ENCODE measurements at places on chromosomes 7 and 10.

GRCh38 chr7:8627325-8627724 lies 193.9 kb downstream of the NXPH1 start:
- DNase-seq, result no peak

GRCh38 chr7:113371416-113372043 lies 253.2 kb upstream of the SMIM30 start:
- DNase-seq, result no peak

GRCh38 chr10:22326145-22326702 lies 5.3 kb downstream of the BMI1 start:
- DNase-seq, result no peak

DNA sequence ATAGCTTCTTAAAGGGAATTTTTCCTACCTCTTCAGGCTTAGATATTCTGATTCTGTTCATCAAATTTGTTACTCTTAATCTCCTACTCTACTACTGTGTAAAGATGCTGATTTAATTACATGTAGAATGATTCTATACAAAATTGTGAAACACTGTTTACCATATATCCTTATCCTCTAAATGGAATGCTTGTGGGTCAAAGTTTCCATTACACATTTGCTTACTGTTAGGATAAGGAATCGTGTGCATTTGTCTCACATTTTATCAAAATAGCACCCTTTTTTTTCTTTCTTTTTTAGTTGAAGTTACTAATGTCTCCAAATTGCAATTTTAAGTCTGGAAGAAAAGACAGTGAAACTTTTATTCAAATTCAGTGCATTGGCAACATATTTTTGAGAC lies 65.3 kb downstream of the TFEC start:
- DNase-seq, result no peak

DNA sequence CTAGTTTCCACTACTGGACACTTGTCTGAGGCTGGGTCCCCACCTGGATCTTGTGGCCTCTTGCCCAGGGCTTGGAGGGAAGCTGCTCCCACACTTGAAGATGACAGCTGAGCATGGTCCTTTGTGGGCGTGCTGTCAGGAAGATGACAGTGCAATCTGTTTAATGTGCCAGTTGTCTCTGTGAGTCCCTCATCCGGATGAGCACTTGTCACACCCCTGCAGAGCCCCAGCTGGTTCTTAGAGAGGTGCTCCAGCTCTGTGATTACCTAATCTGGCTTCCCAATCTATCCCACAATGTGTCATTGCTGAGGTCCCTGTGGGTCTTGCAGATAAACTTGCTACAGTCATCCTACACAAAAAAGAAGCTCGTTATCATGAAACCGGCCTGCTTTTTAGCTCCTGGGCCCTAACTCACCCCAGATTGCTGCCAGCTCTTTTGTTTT lies 34.8 kb upstream of the CCSER2 start:
- peak; percentile 62 for DNase-seq

- no peak for DNase-seq
Observed at GRCh38 chr10:96972264-96972663, 140.2 kb downstream of the LCOR start.

GRCh38 chr7:148865283-148865682 lies 18.8 kb downstream of the EZH2 start:
- DNase-seq, result no peak

GRCh38 chr10:78973901-78974616 lies 94.7 kb upstream of the ZMIZ1 start:
- peak; percentile 36 for DNase-seq

DNA sequence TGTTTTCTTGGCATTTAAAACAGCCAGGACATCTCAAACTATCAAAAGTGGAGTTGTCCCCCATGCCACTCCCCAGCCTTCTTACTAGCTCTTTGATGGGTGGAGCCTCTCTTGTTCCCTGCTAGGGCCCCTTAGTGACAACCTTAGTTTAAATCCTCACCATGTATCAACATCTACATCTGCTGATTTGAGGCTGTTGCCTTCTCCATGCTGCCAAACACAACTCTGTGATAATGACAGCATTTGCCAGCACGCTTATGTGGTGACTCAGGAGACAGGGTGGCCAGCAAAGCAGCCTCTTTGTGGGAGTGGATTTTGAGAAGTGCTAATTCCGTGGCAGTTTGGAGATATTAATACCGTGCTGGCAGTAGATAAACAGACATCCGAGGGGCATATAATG lies 145.4 kb downstream of the LRRC4 start:
- DNase-seq, result no peak

GRCh38 chr10:77501846-77502261 lies 135.8 kb downstream of the KCNMA1 start:
- no peak for DNase-seq

GRCh38 chr10:109904397-109904796 lies 18.9 kb downstream of the XPNPEP1 start:
- DNase-seq, result no peak

DNA sequence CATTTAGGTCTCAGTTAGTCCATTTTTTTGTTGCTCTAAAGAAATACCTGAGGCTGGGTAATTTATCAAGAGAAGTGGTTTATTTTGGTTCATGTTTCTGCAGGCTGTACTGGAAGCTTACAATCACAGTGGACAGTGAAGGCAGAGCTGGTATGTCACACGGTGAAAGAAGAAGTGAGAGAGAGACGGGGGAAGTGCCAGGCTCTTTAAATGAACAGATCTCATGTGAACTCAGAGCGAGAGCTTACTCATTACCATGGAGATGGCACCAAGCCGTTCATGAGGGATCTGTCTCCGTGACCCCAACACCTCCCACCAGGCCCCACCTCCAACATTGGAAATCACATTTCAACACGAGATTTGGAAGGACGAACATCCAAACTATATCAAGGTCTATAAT lies 18.9 kb upstream of the PNLIPRP3 start:
- DNase-seq, result no peak

DNA sequence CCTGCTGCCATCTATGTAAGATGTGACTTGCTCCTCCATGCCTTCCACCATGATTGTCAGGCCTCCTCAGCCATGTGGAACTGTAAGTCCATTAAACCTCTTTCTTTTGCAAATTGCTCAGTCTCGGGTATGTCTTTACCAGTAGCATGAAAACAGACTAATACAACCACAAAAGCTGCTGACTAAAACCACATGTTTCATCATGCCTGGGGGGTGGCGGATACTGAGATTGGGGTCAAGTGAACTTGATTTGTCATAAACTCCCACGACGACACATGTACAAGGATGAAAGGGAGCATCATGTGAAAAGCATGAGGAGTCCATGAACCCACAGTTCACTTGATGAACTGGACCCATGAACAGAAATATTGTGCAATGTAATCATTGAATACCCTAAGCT lies 134.9 kb upstream of the ANK3 start:
- peak; percentile 32 for DNase-seq

DNA sequence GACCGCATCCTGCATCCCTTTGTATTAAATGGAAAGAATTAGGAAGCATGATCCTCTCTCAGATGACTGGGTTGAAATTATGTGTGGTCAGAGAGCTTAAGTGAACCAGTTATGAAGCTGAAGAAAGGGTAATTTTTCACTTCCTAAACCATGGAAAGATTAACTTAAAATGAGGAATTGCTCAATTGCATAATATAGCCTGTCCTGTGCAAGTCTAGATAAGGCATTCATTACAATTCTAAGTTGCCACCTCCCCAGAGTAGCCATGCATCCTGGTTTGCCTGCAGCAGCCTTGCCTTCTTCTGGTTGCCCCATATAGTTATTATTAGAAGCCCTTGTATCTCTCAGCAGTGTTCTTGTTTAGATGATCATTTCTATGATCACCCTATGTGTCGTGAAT lies 45.3 kb downstream of the STARD3NL start:
- no peak for DNase-seq

DNA sequence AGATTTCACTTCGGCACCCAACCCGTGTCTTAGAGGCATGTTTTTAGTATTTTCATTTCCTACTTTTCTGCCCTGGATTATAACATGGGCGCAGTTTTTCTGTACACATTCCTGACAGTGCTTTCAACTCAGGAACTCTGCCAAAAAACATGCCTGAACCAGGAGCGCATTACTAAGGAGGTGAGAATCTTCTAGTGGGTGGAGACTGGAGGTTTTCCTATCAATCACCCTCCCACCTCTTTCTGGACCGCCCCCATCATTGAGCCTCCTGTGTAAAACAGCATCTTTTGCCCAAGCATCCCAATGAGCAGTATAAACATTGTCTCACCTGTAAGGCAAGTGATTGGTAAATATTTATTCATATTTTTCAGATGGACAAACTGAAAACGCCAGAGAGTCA lies 53.2 kb downstream of the STK17A start:
- DNase-seq, result no peak

GRCh38 chr7:26547156-26547555 lies 255.5 kb downstream of the SNX10 start:
- DNase-seq, result no peak

DNA sequence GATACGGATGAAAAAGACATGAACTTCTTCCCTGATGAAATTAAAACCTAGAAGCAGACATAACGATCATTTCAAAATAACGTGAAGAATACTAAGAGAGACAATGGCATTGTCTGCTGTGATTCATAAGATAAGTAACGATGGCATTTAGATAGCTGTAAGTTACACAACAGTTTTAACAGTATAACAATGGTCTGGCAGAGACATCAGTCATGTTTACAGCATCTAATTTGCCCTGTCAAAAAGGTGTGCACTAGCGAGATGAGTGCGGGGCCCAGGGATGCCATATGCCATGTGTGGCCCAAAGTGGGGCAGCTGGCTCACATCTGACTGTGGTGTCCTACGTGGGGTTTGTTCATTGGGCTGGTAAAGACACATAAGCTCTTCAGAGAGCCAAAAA lies 55.7 kb upstream of the RHEB start:
- no peak for DNase-seq

DNA sequence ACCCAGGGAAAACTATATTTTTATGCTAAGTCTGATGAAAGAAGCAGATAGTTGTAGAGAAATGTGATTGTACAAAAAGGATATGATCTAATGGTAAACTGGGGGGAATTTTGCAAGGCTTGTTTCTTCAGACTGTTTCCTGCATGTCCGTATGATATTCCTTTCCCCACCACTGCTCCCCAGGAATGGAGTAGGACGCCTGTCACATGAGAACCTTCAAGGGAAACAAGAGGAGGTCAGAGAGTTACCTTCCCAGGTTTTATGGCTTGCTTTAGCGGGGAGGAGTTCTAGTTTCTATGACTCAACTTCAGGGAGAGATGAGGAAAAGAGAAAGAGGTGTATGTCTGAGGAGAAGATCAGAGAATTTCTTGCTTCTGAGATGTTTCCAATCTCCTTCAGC lies 16.4 kb upstream of the ITPRID1 start:
- DNase-seq, result no peak

DNA sequence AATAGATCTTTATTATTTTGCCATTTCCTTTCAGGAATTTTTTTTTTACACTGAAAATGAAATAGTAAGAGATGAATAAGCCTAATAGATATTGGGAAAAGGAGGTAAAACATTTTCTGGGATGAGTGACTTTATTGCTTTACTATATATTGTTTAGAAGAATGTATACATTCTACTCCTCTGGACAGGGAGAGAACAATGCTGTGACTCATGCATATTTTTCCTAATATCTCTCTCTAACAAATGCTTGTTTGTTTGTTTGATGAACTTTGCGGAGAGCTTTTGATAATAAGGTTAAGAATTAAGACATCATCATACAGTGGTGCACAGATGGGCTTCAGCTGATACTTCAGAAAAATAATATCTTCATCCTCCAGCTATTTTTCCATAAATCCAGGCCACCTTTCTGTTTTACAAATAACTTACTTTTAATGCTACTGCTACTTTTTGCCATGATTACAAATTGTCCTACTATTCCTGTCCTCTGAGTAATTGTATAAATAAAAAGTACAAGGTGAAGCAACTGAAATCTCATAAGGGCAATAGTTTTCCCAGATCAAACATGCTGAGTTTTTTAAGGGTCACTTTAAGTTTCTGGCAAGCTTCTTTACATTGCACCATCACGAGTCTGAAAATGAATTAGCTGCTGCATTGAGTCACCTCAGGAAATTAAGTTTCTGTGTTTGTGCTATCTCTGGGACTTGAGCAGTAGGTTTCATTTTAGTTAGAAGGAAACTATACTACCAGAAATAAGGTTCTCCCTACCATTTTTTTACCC lies 207.3 kb upstream of the POT1 start:
- no peak for DNase-seq

DNA sequence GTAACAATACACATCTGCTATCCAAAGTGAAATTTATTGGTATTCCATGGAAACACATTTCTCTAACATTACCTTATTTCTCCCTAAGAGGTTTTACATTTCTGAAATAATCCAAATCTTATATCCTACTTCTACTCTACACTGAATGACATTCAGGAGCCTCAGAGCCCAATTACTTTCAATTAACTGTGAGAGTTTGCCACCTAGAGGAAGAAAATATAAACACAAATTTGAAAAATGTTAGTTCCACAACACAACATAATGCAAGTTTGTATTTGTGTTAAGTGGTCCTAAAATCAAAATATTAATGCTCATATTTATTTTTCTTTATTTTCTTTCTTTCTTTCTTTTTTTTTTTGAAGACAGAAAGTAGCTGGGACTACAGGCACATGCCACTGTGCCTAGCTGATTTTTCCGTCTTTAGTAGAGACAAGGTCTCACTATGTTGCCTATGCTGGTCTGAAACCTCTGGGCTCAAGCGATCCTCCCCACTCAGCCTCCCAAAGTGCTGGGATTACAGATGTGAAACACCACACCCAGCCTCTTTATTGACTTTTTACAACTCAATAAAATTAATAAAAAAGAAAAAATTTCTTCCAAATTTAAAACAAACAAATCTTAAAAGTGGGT lies 46.0 kb downstream of the ATAD1 start:
- no peak for DNase-seq

DNA sequence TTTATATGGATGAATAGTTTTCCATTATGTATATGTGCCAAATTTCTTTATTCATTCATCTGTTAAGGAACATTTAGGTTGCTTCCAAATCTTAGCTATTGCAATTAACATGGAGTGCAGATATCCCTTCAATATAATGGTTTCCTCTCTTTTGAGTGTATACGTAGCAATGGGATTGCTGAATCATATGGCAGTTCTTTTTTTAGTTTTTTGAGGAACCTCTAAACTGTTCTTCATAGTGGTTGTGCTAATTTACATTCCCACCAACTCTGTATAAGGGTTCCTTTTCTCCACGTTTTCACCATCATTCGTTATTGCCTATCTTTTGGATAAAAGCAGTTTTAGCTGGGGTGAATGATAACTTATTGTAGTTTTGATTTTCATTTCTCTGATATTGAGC lies 46.5 kb downstream of the FAS start:
- DNase-seq, result no peak

DNA sequence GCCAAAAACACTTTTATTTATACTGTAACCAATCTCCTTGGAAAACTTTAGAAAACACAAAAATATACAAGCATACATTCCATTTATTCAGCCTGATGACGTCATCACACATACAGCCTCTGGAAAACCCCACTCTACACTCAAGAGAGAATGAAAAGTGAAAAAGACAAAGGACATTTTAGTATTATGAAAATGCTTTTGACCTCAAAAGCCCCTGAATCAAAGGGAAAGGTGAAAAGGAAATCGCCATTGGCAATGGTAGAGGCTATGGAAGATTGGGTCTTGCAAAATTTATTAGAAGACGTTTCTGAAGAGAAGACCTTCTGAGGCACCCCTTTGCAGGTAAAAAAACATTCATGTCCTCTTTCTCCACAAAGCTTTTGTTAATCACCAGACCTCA lies 82.9 kb upstream of the STRIP2 start:
- DNase-seq, result no peak
